ENCODE measurements at places on chromosomes 4 and X.

DNA sequence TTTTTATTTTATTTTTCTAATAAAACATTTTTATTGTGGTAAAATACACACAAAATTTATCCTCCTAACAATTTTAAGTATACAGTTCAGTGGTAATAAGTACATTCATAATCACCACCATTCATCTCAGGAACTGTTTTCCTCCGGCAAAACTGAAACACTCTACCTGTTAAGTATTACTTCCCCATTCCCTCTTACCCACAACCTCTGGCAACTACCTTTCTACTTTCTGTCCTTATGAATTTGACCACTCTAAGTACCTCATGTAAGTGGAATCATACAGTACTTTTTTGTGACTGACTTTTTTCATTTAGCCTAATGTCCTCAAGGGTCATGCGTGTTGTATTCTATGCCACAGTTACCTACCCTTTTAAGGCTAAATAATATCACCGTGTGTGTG lies 21.1 kb upstream of the HSFX4 start:
- no peak for DNase-seq

DNA sequence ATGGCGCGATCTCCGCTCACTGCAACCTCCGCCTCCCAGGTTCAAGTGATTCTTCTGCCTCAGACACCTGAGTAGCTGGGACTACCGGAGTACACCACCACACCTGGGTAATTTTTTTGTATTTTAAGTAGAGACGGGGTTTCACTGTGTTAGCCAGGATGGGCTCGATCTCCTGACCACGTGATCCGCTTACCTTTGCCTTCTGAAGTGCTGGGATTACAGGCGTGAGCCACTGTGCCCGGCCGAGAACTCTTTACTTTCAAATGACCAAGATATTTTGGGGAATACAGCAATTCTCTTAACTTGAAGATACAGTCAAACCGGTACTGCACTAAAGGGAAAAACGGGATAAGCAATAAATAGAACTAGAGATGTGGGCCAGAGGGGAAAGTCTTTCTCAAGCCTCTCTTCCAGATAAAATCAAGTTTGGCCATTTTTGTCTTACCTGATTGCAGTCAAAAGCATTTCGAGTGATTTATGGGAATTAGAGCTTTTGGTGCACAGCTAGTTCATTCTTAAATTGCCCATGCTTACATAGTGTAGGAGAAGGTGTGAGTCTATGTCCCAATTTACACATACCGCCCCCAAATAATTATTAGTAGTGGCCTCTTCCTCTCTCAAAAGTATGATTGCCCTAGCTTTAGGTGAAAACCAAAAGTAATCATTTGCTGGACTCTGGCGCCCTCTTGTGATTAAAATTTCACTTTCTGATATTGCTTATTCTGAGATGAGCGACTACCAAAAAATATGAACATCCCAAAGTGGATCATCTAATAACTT lies 53.2 kb upstream of the ABCG2 start:
- DNase-seq = peak; percentile 30

GRCh38 chr4:174764105-174764729 lies 64.8 kb downstream of the GLRA3 start:
- DNase-seq = no peak

- DNase-seq = no peak
Observed at GRCh38 chr4:186095406-186095805, 9.1 kb upstream of the FAM149A start.

DNA sequence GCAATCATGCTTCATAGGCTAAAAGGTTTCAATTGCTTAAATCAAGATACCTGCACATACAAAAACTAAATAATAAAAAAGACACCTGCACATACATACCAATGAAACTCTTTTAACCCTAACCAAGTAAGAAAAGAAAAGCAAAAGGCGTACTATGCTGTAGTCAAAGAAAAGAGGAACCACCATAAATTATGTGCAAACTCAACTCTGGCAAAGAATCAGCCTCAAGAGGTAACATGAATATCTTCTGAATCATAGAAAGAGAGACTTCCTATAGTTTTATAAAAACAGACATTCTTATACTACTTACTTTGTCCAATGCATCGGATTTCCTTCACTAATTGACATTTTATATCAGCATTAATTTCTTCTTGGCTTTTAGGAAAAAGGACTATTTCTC lies 29.3 kb downstream of the MMGT1 start:
- no peak for DNase-seq

- DNase-seq = no peak
Observed at GRCh38 chrX:45230410-45230809, 29.7 kb upstream of the DIPK2B start.

DNA sequence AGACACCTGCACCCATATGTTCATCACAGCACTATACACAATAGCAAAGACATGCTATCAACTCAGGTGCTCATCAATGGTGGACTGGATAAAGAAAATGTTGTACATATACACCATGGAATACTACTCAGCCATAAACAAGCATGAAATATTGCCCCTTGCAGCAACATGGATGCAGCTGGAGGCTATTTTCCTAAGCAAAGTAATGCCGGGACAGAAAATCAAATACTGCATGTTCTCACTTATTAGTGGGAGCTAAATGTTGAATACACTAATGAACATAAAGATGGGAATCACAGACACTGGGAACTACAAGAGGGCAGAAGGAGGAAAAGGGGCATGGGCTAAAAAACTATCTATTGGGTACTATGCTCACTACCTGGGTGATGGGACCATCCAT lies 278.5 kb downstream of the GPC3 start:
- no peak for DNase-seq

DNA sequence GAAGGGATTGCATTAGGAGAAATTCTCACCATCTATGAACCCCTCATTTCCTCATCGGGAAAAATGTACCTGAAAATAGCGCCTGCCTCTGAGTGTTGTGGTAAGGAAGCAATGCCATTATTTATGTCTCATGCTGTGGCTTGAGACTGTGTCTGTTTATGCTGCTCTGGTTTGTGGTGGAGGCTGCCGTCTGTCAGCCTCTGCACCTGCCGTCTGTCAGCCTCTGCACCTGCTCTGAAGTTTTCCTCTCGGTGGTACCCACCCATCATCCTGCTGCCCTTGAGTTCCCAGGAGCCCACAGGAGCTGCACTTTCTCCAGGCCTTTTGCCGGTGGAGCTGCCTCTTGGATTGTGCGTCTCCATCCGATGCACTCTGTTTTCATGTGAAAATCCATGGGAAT lies 68.5 kb upstream of the PPP2R3B start:
- DNase-seq = no peak
